ENCODE measurements at places on chromosomes 13 and 19.

DNA sequence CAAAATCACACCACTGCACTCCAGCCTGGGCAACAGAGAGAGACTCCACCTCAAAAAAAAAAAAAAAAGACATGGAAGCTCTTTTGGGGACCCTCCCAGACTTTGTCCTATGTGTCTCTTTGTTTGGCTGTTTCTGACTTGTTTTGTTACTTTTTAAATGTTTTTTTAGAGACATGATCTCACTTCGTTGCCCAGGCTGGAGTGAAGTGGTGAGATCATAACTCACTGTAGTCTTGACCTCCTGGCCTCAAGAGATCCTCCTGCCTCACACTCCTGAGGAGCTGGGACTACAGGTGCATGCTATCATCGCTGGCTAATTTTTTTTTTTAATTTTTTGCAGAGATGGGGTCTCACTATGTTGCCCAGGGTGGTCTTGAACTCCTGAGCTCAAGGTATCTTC, 16.4 kb upstream of the DPP9 start:
- no peak for DNase-seq

DNA sequence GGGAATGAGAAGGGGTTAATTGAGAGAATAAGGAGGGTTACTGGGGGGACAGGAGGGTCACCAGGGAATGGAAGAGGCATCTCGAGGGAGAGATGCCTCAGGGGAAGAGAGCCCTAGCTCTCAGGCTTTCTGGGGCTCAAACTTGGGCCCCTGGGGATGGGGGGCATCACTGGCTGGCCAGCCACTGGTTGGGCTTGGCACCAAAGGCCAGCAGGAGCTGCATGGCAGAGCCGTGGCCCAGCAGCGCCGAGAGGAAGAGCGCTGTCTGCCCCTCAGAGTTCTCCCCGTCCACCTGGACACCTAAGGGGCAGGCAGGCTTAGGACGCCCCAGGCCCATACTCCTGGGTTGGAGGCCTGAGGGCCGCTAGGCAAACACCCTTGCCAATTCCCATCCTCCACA, 17.5 kb downstream of the ARHGAP33 start:
- no peak for DNase-seq

DNA sequence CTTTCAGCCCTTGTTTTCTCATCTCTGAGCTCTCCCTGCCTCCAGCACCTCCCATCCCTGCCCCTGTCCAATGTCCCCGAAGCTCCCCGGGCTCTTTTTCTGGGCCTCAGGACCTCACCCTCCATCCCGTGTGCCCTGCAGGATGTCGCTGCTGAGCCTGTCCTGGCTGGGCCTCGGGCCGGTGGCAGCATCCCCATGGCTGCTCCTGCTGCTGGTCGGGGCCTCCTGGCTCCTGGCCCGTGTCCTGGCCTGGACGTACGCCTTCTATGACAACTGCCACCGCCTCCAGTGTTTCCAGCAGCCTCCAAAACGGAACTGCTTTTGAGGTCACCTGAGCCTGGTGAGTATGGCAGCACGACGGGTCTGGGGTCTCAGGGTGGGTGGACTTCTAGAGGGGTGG, 51.1 kb upstream of the CYP4F8 start:
- DNase-seq: no peak

DNA sequence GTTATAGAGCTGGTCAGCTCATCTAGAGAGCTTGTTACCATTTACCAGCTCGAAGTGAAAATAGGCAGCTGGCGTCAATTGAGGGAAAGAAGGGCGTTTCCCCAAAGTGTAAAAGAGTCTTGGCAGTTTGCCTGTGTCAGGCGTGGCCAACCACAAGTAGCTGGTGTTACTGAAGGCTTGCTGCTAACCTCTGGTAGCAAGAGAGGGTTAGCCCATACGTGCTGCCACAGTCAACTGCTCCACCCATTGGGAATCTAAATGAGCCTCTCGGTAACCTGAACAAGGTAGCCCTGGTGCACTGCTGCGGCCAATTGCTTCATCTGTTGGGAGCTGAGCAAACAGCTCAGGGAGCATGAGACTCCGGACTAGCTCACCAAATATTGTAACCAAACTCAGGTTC, 314.9 kb upstream of the SLITRK5 start:
- no peak for DNase-seq

- DNase-seq: no peak
These were observed 240.9 kb upstream of the RFC3 start for GRCh38 chr13:33577007-33577406.

DNA sequence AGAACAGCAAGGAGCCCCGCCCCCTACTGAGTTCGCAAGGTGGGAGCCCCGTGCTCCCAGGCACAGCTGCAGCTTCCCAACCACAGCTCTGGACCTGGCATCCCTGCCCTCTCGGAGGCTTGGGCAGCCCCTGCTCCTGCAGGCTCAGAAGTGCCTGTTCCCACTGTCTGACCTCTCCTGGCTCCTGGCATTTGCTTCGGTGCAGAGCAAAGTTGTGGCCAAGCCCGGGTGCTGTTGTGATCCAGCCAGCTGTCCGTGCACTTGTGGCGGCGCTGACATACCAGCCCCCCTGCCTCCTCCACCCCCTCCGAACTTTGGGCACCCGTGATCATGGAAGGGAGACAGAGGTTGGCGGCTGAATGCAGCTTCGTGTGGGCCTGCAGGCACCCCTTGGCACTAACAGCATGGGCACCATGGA, 1386.8 kb downstream of the PCDH9 start:
- DNase-seq: no peak

Measured in NCI-H526 treated with DMSO at 0.1 percent for 48 hours (cell line).